ENCODE measurements at places on chromosomes 4 and X.

DNA sequence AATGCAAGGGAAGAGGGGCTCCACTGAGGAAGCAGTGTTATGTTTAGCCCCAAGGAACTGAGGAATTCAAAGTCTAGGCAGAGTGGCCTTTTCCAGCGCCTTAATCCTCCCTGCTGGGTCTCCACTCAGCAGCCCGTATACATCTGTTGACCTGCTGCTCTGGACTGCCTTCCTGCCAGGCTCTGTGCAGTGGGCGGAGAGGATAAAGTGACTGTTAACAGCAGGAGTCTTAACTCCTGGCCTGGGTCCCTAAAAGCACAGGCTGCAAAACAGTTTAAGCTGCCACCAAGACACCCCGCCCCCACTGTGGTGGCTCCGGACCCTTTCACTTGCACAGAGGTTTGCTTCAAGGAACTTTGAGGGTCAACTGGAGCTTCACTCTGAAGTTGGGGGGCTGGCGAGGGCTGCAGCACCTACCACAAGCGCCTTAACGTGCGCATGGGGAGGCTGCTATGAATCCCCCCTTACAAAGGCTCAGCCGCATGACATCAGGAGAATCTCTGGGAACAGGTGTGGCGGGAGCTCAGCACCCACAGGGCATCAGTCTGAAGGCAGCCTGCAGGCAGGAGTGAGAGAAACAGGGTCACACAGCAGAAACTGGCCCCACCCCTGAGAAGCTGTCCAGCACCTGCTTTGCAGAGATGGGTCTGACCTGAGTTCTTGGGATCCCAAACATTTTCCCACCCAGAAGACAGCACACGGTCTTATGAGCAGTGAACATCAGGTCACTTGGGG lies 358.2 kb upstream of the GATB start:
- no peak for DNase-seq

GRCh38 chr4:60723796-60724195 lies 476.3 kb upstream of the ADGRL3 start:
- no peak for DNase-seq

DNA sequence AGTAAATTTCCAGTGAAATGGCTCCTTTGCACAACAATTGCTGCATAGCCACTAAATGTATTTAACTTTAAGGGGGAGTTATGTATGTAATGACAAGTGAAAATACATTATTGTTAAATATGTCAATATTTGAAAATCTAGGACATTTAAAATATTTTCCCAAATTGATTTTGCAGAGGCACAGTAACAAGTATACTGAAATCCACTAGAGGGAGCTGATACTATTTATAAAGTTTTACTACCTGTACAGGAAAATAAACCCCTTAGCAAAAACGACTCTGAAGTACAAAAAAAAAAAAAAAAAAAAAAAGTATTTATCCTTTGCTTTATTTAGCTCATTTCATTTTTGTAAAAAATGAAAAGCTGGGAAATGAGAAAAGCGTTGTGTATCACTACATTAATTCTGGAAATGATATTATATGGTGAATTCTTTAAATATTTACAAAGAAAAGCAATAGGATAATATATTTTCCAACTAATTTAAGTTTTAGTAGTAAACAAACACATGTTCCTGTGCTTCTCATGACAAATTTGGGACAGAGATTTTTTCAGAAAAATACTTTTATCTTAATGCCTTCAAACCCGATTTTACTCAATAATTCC lies 727.7 kb downstream of the DMD start:
- no peak for DNase-seq

DNA sequence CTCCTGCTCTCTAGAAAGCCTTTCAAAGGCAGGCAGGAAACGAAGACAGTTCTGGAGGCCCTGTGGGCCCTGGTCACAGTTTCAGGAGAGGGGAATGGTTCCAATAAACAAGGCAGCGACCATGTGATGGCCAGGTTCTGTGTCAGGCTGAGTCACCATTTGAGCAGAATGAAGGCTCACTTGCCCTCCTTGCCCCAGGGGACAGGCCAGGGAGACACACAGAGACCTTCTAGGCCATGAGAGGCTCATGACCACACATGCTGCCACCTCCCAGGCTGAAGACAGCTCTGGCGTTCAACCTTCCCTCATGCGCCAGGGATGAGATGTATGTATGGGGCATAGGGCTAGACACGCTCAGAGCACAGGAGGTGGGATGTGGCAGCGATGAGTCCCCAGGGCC lies 22.9 kb upstream of the TRIM2 start:
- no peak for DNase-seq
